ENCODE measurements at places on chromosomes 3 and 15.

DNA sequence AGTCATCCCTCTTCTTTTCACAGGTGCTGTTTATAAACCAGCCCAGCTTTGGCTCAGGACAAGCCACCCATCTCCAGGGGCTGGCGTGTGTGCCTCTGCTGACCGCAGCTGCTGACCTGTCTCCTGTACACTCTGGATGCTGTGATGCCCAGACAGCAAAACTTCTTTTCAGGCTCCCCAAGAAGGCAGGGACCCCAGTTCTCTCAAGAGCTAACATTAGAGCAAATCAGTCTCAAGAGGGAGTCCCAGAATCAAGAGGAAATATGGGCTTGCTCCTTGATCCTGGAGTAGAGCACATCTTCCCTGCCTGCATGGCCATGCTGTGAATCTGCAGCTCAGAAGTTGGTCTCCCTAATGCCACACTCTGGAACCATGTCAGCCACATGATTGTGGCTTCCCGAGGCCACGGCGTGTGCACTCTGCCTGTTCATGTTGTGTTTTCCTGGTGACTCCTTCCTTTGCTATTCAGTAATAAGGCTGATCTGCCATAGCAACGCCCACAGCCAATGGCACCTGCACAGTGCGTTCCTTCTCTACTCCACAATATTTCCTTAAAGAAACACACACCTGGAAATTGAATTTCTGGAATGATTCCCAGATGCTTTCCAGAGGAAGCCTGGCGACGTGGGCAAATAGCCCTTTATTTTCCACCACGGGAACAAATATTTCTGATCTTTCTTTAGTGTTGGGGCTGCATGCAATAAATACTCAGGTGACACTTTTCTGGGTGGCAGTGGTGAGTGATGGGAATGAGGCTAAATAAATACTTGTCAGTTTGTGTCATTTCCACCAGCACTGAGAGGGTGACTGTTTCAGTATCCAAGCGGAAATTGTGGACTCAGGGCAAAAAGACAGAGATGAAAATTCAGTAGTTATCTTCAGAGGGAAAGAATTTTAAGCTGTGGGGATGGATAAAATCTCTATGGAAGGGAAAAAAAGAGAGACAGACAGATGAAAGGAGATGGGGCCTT lies 21.9 kb upstream of the THSD4 start:
- peak; percentile 75 for DNase-seq

- DNase-seq = no peak
These were observed 12.5 kb downstream of the ZPLD1 start for GRCh38 chr3:102447272-102447671.

DNA sequence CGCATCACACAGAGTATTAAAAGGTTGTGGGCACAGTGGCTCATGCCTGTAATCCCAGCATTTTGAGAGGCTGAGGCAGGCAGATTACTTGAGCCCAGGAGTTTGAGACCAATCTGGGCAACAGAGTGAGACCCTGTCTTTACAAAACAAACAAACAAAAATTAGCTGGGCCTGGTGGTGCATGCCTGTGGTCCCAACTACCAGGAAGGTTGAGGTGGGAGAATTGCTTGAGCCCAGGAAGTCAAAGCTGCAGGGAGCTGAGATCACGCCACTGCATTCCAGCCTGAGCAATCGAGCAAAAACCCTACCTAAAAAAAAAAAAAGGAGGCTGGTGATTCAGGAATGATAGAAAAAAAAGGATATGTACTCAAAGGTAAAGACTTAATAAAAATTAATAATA lies 28.2 kb upstream of the ST6GAL1 start:
- DNase-seq = no peak

DNA sequence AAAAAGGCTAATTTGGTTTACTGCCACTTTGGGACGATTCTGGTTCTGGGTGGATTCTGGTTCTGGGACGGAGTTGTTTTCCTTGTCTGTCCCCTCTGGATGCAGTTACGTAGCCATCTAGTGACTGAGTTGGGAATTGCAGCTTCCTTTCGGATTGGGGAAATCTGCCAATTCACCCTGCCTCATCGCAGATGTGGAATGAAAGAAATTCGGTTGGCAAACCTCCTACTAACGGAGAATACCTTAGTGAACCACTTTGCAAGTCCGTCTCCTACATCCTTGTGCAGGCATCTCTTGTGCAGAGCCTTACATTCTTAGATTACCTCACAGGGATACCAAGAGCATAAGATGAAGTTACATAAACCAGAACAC lies 31.5 kb upstream of the AP4E1 start:
- peak; percentile 78 for DNase-seq

DNA sequence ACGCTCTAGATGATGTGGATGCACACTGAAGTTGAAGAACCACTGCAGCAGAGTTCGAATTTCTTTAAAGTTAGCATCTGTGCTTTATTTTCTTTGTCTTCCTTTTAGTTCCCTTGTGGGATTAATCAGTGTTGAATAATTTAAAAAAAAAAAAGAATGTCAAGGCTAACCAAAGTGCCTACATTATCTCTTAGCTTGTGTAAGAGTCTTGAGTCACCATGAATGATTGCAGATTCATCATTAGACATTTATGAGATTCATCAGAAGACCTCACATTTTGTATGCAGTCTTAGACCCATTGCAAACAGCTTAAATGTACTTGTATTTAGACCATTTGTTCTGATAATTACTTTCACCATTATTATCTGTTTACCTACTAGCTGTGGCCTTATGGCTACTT lies 182.2 kb downstream of the FNDC3B start:
- DNase-seq = no peak

DNA sequence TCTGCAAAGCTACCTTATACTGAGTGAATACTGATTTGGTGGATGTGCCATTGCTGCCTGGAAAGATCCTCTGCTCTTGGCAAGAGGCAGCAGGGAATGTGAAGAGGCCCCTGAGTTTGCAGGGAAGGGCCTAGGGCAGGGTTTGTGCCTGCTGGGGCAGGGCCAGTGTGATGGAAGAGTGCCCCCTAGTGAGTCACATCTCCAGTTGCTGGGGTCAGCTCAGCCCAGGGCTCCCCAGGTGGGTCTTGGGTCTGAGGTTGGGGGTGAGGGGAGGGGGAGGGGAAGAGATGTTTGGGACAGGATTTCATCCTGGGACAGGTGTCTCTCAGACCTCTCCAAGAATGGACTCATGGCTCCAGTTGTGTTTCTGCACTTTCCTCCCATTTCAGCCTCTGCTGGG lies 4.1 kb upstream of the AMOTL2 start:
- DNase-seq = peak; percentile 25

DNA sequence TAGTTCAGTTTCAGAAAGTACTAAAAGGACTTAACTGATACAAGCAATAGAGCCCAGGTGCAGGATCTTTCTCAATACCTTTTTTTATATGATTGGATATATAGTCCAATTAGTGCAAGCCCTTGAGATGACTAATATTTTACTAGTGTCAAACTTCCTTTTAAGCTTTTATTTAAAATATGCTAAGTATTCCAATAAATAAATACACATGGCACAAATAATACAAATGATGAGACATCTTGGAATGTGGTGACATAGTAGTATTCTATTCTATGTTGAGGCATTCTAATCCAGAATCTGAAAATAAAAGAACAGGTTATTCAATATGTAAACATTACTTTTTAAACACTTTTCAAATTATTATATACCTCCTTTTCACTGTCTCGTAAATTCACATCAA lies 670.0 kb downstream of the SI start:
- DNase-seq = no peak

GRCh38 chr3:101779822-101780381 lies 891 bp downstream of the NXPE3 start:
- DNase-seq = no peak
